ENCODE measurements at places on chromosomes 3 and 15.
A peak's percentile ranks its signal among the peaks of the same experiment; 100 is the strongest.

GRCh38 chr3:15892311-15893227, 94.8 kb upstream of the ANKRD28 start:
- DNase-seq, result no peak

DNA sequence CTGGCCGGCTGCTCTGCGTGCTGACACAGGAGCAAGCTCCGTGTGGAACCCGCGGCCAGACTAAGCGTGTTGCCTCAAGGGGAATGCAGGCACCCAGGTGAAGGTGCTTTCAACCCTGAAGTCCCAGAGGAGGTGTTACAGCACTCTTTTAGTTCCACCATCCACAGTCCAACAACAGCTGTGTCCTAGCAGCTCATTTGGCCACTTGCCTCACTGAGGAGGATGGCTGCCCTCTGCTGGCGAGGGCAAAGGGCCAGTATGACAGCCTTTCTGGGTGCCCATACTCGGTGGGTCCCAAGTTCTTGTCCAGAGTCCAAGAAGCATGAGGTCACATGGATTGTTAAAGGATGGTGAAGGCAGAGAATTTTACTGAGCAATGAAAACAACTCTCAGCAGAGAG, 87.8 kb downstream of the C3orf85 start:
- DNase-seq, result no peak

DNA sequence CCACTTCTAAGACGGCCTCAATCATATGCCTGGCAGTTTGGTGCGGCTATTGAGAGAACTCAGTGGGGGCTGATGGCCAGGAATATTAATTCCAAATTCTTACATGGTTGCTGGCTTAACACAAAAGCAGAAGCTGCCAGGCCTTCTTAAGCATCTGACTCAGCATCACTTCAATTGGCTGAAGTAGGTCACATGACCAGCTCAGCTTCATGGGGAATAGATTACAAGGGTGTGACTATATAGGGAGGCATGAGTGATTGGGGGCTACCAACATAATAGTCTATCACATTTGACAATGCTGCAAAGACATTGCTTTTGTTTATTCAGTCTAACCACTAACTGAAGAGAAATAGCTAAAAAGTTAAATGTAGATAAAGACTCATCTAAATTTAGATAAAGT, 101.6 kb upstream of the ANKRD28 start:
- no peak for DNase-seq

- DNase-seq, result no peak
These were observed 59.4 kb upstream of the TFRC start for GRCh38 chr3:196141052-196141865.

DNA sequence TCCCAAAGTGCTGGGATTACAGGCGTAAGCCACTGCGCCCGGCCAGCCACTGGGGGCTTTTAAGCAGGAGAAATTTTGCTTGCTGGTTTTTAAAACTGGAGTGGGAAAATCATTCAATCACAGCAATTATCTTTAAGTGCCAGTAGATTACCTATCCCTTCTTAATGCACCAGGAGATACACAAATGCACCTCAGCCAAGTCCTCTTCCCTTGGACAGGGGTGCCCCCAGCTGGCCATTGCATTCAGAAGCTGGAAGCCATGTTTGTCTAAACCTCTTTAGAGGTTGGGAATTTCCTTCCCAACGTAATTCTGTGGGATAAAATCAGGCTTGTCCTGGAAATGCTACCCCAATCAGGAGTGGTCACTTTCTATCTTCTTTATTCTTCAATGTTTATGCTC, 26.6 kb downstream of the MIX23 start:
- no peak for DNase-seq

DNA sequence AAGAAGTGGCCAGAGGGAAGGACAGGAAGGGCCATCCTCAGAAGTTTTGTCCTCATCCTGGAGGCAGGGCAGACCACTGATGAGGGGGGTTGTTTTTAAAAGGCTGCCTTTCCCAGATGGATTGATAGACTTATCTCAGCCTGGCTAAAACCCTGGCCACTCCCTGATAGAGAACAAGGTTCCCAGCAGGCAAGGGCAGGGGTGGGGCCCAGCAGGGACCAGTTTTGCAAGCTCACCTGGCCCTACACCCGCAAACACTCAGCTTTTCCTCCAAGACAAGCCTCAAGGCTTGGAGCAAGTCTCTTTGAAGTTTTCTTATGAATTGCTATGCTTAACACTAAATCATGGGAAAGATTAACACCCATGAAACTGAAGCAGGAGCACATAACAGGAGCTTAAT, 9.1 kb downstream of the LIPC start:
- no peak for DNase-seq

DNA sequence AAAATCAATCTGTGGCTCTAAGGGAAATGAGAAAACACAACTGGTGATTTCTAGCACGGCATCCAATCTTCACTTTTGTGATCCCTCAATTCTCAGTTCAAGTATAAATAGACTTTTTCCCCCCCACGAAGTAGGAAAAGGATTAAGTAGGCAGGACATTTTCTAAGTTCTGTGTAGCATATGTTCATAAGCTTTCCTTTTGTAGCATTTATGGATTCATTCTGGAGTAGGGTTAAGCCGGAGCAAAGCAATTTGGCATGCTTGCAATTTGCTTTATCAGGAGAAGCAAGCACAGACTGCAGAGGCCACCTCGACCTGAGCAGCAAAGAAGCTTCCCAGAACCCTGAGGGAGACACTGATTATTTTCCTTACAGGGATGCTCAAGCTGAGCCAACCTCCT, 66.3 kb downstream of the FHIT start:
- no peak for DNase-seq

DNA sequence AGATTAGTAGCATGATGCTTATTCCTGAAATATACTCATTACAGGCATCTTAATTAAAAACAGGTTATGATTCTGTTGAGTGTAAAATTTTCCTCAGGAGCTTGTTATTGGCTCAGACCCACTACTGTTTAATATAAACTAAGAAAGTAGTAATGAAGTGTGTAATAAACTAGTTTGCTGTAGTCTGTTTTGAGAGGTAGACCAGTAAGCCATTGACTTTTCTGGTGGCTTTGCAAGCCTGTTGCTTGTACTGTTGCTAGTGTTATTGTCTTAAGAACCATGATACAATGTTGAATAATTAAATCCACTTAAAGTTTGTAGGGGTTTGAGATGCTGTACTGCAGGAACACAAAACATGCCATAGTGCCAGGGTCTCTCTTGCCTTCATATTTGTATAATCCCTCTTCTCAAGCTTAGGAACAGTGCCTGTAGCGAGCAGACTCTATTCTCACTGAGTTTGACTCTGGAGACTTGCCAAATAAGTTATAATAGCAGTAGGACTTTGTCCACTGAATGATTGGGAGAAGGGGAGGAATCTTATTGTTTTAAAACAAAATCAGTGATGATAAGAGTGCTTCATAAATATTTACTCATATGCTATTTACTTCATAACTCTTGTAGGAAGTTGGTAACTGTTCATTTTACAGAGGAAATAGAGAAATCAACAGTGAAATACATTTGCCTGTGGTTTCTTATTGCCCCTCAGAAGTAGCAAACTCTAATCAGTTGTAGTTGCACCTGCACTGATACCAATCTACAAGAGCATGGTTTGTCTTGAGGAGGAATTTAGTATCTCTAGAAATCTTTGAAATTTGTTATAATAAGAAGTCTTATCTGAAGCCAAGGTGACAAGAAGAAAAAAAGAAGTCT, 13.4 kb downstream of the TCF12 start:
- DNase-seq, result no peak

GRCh38 chr3:17384567-17385296, 357.7 kb downstream of the TBC1D5 start:
- no peak for DNase-seq

DNA sequence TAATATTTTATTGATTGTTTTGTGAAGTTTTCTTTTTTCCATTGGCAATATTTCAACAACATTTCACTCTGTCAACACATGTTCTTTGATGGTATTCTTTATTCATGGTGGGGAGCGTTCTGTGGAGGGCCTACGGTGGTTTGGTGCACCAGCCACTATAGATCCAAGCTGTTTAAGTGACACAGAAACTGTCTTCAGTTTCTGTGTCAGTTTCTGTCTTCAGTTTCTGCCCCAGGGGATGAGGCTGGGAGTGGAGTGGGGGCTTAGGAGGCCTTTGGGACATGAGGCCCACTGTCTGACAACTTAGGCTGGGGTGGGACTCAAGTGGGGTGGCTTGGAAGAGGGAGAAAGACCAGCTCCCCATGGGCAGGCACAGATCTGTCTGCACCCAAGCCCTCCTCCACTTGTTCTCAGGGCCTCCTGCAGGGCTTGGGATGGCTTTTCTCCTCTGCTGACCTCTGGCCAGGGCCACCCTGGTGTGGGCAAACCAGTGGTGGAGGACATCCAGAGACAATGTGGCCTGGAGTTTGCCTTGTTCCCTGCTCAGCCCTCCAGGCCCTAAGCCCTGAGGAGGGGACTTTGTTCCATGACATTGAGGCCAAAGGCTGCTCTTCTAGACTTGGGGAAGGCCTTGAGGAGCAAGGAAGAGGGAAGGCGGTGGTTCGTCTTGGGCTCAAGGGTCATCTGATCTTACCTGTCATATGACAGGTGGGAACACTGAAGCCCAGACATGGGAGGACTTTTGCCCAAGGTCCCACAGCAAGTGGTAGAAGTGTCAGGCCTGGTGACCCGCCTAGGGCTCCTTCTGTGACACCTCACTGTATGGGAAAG, 60.3 kb upstream of the SMAD6 start:
- no peak for DNase-seq

DNA sequence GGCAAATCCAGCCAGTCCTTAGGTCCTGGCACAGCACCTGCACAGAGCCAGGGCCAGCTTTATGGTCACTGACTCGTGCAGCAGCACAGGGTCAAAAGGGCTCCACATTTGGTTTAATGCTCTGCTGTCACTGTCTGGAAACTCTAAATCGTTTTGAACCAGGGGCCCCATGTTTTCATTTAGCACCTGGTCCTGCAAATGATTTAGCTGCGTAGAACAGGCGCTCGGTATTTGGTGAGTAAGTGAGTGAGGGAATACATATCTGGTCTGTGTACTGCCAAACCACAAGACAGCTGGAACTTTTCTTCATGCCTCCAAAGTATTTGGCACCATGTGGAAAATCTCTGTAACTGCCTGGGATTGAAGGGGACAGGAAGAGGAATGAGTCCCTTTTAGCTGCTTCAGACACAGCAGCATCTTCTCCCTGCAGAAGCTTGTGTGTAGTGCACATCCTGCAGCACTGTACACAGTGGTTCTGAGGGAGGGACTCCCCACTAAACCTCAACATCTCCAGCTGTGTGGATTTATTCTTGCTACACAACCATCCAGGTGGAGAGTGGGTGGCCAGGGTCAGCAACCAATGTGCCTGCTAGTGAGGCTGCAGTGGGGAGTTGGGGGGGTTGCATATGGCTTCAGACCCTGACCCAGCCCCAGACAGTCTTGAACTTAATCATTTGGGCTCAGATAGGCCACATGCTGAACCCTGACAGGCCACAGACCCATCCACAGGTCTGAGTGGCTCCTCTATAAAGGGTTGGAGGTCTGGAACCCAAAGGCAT, 1.1 kb downstream of the SH2D7 start:
- no peak for DNase-seq

- DNase-seq, result no peak
These were observed 90.7 kb downstream of the CHRD start for GRCh38 chr3:184470551-184470950.

DNA sequence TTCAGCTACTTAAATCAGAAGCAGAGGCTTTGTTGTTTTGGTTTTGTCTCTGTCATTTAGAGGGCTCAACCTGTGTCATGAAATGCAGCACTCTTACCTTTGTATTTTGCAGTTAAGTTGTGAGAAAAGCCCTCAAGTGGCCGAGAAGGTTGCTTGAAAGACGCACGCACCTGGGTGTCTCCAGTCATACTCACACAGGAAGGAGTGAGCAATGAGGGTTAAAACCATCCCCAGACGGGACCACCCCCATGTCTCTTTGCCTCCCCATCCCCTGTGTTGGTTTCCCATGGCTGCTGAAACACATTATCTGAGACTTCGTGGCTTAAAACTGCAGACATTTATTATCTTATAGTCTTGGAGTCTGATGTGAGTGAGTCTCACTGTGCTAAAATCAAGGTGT, 376.1 kb upstream of the CFAP20DC start:
- peak; percentile 30 for DNase-seq

GRCh38 chr3:148643389-148643840, 54.3 kb upstream of the AGTR1 start:
- DNase-seq, result no peak

- DNase-seq, result no peak
These were observed 246.8 kb upstream of the TOPAZ1 start for GRCh38 chr3:43994657-43995546.

DNA sequence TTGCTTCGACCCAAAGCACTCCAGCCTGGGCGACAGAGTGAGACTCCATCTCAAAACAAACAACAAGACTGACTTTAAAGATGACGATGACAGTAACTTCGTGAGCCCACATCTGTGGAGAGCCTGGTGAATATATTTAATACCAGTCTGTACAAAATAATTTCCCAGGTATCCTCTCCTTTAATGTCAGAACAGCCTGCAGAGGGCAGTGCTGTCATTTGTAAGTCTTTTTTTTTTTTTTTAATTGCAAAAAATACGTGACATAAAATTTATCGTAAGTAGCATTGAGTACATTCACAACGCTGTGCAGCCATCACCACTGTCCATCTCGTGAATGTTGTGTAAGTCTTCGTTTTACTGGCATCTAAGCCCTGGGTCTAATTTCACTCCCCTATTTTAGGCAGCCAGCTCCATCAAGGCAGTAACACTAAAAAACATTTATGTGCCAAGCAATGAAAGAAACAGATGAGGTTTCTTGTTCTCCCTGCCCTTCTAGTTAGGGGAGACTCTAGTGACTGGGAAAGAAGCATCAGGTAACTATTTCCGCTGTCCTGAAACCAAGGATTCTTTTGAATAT, 1.4 kb downstream of the HTD2 start:
- DNase-seq, result no peak

GRCh38 chr3:171847133-171847532, 4.0 kb downstream of the TMEM212 start:
- DNase-seq, result no peak

DNA sequence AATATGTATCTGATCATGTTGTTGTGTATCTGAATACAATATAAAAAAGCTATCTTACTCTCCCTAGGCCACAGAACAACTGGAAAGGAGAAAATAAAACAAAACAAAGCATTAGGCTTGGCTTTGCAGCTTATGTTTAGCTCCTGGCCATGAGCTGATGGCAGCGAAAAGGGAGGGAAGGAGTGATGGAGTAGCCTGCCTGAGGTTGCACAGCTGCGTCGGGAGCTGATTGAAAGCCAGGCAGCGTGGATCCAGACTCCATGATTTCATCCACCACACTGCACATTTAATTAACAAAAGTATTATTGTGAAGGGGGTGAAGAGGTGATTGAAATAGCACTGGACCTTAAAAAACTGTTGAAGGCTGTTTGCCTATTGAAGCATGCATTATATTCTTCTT, 212.2 kb downstream of the GABRG3 start:
- no peak for DNase-seq
